CD8-positive, alpha-beta memory T cell (primary cell): ENCODE measurements at places on chromosomes 3 and 15.

GRCh38 chr3:187150599-187150998 is 11.3 kb upstream of the RPL39L start:
- peak; percentile 79 for DNase-seq

DNA sequence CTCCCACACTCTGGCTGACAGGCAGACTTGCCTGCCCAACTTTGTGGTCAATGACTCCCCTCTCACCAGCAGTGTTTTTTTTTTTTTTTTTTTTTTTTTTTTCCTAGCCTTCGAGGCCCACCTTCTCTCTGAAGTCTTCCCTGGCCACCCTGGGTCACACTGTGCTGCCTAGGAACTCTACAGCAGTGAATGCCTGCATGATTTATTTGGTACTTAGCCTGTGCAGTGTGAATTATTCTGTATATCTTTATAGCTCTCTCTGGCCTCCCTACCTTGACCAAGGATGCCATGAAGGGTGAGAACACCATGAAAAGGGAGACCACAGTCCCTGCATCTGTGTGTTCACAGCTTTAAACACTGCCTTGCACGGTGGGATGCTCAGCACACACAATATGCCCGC is 141.6 kb downstream of the CLSTN2 start:
- no peak for DNase-seq

DNA sequence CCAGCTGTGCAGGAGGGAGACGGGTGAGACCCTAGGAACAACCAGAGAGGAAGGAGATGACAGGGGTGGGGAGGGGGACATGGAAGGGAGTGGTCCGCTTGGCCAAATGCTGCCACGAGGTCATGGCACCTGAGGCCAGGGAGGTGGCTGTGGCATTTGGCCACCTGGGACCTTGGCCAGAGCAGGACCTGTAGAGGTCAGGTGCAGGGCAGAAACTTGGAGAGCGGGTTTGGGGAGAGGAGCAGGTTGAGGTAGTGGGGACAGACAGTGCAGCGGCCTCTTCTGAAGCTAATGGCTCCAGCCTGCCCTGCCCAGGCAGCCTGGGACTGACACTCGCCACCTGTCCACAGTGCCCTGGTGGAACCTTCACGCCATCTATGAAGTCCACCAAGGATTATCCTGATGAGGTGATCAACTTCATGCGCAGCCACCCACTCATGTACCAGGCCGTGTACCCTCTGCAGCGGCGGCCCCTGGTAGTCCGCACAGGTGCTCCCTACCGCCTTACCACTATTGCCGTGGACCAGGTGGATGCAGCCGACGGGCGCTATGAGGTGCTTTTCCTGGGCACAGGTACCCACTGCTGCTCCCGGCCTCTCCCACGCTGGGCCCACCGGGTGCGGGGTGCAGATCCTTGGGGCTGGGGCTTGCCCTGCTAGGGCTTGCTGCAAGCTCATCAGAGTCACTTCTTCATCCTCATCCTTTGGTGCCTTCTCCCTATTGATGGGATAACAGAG is 7.0 kb upstream of the GNAT1 start:
- no peak for DNase-seq

- no peak for DNase-seq
These were observed 12.7 kb upstream of the CRABP1 start for GRCh38 chr15:78327466-78327865.

GRCh38 chr3:140629357-140630137 is 48.3 kb upstream of the TRIM42 start:
- no peak for DNase-seq
